ENCODE measurements at places on chromosomes 7 and 10.

DNA sequence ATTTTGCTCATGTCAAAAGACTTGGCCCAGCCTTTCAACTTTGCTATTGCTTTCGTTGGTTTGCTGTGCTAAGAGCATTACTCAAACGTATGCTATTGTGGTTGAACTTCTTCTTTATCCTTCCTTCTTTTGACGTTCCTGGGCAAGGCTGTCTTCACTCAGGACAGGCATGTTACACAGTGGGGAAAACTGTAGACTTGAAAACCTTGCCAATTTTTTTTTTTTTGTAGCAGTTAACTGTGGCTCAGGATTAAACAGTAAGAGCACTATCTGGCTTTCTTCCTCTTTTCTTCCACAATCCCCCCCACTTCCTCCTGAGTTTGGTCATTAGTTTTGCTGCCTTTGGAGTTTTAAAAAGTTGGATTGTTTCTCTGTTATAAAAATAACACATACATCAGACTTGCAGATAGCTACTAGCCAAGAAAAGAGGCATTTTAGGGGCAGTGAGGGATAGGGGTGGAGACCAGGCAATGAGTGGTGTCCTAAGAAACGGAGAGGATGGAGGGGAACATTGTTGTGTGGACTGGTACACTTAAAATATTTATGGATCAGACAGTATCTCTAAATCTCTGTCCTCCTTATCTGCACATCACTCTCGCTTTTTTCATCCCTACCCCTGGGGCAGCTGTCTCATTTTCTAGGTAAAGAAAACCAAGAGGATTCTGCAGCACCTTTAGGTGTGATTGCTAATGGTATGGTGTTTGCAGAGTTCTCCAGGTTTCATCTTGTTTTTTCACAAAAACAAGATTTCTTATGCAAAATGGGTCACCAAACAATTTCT lies 181.7 kb downstream of the LRMDA start:
- no peak for DNase-seq

GRCh38 chr7:2412587-2413201 lies 9.3 kb downstream of the CHST12 start:
- DNase-seq, result no peak

DNA sequence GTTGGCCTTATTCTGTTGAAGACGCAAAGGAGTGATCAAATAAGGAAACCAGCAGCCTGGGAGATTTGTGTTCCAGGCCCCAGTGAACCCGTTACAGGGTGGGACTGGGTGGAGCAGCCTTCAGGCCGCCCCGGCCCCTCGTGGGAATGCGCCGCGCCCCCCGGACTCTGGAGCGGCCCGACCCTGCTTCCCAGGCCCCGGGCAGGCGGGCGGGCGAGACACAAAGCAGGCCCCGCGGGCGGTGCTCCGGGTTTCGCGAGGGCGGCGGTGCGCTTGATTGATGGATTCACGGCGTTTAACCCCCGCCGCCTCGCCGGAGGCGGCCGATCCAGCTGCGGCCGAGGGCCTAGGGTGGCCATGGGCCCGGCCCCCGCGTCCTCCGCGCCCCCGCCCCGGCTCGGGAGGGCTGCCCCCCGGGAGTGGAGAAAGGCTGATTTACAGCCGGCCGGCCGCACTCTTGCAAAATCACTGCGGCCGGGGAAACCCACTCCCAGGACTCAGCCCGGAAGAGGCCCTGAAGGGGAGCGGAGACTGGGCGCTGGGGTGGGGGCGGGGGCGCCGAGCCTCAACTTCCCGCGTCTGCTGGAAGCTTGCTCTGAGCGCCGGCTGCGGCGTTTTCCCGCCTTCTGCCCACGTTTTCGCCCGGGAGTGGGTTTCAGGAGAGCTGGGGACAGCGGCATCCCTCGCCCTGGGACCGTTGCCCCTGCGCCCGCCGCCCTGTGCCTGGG lies 299.6 kb upstream of the NFE2L3 start:
- no peak for DNase-seq

DNA sequence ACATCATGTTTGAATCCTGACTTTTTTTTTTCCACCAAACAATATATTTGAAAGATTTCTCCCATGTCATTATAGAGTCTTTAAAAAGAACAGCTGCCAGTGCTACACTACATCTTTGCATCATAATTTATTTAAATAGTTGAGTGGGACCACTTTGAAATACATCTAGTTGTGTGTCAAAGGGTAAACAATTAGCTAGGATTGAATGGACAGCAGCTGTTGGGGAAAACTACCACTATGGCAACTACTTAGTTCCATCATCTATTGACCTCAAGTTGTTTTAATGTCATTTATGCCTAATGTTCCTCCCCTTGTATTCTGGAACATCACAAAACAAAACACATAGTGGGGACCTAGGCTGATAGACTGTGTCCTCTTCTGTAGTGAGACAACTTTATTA lies 985.1 kb downstream of the SORCS1 start:
- DNase-seq, result no peak

Measured in CD4-positive, alpha-beta T cell treated with Interleukin-15 for 4 hours (primary cell).